ENCODE measurements at places on chromosomes 4 and X.
A peak's percentile ranks its signal among the peaks of the same experiment; 100 is the strongest.

- DNase-seq, result no peak
Measured at GRCh38 chr4:114366368-114366767, 232.2 kb upstream of the UGT8 start.

- DNase-seq, result no peak
Measured at GRCh38 chr4:15870079-15870478, 68.5 kb downstream of the FGFBP1 start.

- no peak for DNase-seq
Measured at GRCh38 chr4:166846939-166847338, 387.4 kb downstream of the SPOCK3 start.

DNA sequence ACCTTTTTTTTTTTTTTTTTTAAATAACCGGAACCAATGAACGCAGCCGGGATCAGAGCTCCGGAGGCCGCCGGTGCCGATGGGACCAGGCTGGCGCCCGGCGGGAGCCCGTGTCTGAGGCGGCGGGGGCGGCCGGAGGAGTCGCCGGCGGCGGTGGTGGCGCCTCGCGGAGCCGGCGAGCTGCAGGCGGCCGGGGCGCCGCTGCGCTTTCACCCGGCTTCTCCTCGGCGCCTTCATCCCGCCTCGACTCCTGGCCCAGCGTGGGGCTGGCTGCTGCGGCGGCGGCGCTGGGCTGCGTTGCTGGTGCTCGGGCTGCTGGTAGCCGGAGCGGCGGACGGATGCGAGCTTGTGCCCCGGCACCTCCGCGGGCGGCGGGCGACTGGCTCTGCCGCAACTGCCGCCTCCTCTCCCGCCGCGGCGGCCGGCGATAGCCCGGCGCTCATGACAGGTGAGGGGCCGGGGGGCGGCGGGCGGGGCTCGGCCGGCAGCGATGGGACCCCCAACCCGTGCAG, 337 bp downstream of the STIM2 start:
- peak; percentile 49 for DNase-seq

DNA sequence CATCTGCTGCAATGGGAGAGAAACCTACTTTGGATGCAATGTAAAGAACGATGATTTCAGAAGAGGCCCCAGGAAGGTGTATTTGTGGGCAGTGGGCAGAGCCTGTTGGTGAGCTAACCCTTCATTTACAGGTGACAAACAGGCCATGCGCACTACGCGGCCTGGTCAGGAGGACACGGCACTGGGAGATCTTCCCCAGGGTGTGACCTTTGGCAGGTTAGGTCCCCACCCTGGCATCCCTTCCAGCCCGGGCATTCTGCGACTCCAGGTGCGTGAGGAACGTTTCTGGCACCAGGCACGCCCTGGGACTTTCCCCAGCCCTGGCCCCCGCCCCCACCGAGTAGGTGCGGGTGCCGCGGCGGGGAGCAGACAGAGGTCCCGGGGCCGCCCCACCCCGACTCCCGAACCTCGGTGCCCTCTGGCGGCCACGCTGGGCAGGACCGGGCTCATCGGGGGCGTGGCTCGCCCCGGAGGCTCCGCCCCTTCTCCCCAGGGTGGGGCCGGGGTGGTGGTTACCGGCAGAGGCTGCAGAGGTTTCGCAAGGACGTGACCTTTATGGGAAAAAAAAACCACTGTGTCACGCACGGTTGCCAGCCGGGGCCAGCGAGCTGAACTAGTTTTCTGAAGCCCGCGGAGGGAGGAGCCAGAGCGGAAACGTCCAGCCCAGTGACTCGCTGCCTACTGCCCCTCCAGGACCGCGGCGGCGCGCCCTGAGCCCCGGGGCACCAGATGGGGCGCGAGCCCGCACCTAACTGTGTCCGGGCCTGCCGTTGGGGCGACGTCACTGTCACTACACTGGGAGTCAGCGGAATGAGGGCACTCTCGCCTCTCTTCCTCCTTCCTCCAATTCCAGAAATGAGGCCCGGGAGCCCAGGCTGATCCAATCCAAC, 5.0 kb upstream of the NYX start:
- no peak for DNase-seq

- no peak for DNase-seq
Measured at GRCh38 chr4:140639066-140639465, 70.3 kb upstream of the UCP1 start.

DNA sequence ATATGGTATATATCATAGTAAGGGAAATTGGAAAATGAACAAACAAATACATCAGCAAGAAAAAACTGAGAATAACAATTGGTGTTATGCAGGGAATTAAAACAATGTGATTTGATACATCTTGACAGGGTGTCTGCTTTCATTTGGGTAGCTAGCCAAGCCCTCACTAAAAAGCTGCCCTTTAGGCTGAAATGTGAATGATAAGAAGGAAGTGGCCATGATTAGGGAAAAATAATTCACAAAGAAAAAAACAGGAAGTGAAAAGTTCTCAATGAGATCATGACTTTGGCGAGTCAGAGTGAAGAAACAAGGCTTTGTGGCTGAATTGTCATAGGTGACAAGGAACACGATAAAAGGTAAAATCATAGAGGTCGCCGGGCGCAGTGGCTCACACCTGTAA, 675.8 kb upstream of the SLIT2 start:
- no peak for DNase-seq

DNA sequence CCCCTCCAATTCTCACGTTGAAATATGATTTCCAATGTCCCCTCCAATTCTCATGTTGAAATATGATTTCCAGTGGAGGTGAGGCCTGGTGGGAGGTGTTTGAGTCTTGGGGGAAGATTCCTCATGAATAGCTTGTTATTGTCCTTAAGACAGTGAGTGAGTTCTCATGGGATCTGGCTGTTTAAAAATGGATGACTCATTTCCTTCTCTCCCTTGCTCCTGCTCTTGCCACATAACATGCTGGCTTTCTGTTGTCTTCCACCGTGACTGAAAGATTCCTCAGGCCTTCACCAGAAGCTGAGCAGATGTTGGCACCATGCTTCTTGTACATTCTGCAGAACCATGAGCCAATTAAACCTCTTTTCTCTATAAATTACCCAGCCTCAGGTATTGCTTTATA, 346.8 kb upstream of the TECRL start:
- DNase-seq, result no peak

DNA sequence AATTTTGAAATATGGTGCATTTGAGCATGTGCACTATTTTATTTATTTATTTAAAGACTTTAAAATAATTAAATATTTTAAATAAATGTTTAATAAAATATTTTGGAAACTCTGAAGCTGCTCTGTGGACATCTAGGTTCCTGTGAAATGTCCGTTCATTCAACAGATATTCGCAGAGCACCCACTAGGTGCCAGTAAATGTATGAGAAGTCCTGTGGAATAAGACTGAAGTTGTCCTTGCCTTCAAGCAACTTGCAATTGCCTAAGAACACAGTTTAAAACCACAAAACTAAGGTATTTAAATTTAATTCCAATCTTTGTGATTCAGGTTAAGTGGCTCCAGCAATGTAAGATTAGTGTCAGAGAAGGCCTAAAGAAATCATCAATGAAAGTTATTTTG, 306.7 kb downstream of the GBA3 start:
- DNase-seq, result no peak

DNA sequence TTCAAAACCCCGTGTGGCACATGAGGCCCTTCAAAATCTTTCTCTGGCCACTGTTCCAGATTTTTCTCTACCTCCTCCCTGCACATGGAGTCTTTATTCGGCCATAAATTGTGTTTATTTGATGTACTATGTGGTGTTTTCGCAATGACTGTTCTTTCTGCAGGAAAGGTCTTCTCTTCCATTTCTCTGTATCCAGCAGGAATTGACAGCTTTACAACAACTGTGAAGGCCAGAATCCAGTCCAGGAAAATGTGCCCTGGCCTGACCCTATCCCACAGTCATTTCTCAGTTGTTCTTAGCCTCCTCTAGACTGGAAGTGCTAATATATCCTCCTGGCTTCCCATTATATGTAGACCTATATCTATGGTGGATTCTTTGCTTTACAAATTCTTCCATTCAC, 191.4 kb downstream of the COL25A1 start:
- no peak for DNase-seq

DNA sequence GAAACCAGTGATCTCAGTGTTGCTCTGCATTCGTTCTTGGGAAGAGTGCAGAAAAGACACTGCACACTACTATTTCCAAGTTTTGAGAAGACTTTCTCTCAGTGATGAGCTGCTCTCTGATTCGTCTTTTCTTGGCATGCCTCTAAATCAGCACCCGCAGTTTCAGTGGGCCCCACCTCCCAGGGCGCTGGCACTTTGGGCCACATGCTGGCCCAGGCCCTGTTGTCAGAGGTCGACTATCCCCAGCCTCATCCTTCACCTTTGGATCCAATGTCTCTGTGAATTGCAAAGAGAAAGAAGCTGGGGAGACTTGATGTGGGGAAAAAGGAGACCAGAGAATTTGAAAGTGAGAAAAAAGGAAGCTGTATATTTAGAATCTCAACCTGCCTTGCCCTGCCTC, 644.1 kb upstream of the PITX2 start:
- no peak for DNase-seq

GRCh38 chrX:64152857-64153256, 52.7 kb downstream of the AMER1 start:
- DNase-seq, result no peak

DNA sequence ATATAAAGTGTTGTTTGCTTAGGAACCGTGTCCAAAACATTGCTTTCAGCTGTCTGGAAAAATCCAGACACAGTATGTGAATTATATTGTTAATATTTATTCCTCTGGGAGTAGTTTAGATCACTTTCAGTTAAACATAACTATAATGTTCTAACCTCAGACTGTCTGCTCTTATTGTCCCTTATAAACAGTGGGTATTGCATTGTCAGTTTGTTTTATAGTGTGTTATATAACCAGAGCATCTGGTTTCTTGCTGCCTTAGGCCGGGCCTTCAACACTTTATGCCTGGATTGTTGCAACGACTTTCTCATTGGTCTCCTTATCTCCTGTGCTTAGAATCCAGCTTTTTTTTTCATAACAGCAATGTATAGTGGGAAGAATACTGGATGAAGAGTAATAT, 26.4 kb downstream of the ATG4A start:
- no peak for DNase-seq

GRCh38 chr4:187333151-187333550, 609.5 kb upstream of the FAT1 start:
- no peak for DNase-seq

DNA sequence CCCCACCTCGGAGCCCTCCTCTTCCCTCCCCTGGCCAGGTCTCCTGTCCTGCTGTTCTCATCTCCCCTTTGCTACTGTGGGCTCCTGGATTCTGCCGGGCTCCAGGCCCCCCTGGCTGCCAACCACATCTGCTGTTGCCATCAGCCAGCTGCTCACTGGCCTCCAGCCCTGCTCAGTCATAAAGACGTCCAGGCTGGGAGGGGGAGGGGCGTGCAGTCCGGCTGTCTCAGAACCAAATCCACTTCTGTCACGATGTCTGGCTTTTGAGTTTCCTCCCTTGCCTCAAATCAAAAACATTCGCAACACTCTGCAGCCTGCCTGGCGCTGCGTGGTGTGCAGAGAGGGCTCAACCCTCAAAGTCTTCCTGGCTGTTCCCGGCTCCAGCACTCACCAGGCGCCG, 7.1 kb downstream of the RASL11B start:
- peak; percentile 75 for DNase-seq

DNA sequence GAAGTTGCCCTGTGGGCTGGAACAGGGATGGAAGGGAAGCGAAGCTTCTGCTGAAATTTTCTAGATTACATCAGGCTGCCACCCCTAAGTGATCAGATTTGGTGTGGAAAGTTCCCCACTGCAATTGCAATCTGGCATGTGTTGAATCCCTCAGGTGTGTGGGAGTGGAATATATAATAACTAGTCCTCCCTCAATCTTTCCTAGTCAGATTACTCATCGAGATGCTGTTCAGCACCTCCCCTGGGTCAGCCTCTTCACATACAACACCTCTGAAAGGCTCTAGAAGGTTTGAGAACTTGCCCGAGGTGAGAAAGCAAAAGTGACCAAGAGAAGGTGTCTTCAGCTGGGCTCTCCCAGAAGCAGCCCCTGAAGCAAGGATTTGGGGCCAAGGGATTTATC, 336.8 kb downstream of the BCOR start:
- DNase-seq, result no peak

- DNase-seq, result no peak
Measured at GRCh38 chrX:73826996-73827395, 264.0 kb downstream of the CHIC1 start.

GRCh38 chr4:13543032-13543838, 1.1 kb downstream of the NKX3-2 start:
- DNase-seq, result no peak

DNA sequence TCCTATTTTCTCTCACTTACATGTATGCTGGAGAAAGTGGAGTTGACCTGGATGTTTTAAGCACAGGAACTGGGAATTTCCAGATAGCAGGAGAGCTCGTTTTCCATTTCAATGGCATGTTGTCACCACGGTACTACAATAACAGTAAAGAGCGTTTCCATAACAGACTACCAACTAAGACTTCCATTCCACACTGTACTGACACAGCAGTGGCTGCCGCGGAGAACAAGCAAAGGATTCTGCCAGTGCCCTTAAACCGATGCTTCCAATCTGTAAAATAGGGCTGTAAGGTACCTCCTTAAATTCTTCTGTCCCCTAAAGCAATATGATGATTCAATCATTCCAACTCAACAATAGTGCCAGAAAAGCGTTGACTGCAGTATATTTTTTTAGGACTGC, 143.9 kb downstream of the KLHL13 start:
- DNase-seq, result no peak

GRCh38 chrX:2872671-2873277, 44.0 kb downstream of the GYG2 start:
- DNase-seq, result no peak

DNA sequence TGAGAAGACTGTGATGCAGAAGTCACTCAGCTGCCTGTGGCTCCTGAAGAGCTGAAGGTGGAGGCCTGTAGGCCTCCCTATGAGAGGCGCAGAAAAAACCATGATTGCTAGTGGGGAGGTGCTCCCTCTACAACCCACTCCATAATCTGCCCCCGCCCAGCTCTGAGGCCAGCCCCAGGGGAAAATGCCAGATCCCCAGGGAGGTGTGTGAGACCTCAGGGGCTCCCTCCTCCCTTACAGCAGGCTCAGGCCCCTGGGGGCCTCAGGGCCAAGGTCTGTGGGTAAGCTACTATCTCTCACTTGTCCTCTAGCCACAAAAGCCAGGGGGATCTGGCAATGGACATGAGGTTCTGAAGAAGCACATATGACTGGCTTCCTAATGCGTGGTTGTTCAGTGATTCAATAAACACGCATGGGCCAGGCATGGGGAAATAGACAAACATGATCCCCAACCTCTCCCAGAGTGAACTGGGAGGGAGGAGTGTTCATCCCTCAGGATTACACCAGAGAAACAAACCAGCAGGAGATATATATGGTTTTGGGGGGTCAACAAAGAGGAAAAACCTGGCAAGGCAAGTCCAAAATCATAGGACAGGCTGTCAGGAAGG, 51.0 kb upstream of the MTM1 start:
- DNase-seq, result no peak

DNA sequence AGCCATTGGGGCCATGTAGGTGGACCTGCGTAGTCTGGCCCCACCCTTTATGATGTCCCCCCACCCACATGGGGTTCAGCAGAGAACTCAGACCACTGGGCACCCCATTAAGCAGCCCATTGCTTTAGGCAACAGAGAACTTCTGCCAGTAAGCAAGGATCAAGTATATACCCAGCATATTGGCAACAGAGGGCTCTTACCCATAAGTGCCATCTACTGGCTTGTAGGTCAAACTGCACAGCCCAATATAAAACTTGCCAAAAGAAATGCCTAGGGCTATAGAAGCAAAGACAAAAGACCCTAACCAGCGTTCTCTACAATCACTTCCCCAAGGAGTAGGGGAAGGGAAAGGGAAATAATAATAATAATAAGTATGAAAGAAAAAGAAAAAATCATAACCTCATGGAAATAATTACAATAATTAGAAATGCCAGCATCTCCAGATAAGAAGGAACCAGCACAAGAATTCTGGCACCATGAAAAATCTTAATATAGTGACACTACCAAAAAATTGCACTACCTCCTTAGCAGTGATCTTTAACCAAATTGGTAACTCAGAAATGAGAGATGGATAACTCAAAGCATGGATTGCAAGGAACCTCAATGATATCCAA, 1090.7 kb downstream of the FAT4 start:
- DNase-seq, result peak; percentile 4

Measured in NCI-H1694 treated with DMSO at 0.1 percent for 48 hours (cell line).